ENCODE measurements at places on chromosomes 1 and 21.

DNA sequence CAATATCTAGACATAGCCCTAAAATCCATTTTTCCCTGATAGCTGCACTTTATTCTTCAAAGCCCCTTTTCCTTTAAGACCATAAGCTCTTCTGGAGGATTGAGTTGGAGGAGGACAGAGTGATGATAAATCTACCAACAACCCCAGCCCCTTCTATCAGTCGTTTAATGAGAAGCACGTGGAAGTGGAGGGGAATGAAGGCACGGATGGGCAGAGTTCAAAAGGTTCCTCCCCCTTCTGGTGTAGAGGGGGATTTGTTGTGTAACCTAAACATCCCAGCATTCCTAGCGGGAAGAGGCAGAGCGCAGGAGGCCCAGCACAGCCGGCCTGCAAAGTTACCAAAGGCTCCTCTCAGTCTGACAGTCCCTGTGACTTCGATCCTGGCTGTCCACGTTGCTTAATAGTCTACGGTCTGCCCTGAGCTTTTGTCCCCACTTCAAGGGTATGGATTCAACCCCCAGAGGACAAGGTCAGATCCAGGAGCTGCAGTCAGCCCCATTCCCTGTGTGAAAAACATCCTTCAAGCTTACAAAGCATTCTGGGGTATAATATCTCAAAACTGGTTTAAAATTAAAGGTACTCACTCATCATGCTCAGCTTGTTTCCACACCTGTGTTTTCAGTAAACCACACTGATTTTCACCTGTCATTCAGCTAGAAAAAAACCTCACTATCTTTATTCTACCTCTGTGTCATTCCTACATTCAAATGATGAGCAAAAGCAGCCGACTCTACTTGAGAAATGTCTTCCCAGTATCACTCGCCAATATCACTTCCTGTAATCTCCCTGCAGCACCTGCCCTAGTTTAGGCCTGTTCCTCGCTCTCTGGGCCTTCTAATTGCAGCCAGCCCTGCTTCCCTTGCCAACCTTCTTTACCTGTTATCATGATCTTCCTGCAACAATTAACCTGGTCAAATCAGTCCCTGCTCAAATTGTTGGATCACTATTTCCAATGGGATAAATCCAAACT lies 117.9 kb downstream of the PLPP3 start:
- no peak for DNase-seq

DNA sequence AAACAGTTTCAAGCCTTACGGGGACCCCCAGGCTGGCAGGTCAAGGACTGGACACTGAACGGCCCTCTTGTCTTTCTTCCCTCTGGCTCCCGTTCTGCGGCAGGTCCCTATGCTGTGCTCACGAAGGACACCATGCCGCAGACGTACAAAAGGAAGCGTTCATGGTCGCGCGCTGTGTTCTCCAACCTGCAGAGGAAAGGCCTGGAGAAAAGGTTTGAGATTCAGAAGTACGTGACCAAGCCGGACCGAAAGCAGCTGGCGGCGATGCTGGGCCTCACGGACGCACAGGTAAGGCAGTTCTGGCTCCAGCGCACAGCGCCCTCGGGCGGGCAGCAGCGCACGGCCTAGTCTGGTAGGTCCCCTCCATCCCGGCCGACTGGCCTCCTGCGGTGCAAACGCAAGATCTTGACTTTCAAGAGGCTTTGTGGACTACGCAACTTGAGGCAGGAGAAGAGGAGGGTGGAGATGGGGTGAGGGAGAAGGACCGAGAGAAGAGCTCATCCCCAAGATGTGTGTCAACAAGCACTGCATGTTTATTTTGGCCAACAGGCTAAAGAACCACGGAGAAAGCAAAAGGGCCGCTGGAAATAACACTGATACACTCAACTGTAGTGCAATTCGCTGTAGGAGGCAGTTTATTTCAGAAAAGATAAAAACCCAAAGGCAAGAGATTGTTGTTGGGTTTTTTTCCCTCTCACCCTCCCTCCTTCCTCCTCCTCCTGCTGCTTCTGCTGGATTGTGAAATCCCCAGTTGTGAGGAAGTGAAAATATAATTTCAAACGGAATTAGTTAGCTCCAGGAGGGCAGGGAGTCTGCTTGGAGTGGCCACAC lies 3.0 kb downstream of the HLX start:
- peak; percentile 38 for DNase-seq

GRCh38 chr1:166925810-166926478 lies 49.4 kb downstream of the ILDR2 start:
- peak; percentile 71 for DNase-seq

- DNase-seq, result no peak
Observed at GRCh38 chr1:193310564-193310963, 124.2 kb upstream of the B3GALT2 start.

DNA sequence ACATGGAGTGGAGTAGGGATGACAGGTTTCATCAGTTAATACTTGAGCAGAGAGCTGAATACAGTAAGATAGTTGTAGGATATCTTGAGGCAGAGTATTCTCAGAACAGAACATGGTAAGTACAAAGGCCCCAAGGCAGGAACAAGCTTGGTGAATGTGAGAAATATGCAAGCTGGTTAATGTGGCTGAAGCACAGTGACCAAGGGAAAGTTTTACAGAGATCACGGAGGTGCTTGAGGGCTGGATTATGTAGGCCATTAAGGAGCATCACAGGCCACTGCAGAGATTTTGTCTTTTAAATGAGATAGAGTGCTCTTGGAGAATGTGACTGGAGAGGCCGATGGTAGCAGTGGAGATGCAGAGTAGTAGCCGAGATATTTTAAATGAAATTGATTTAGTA lies 54.0 kb upstream of the BOLA1 start:
- no peak for DNase-seq

DNA sequence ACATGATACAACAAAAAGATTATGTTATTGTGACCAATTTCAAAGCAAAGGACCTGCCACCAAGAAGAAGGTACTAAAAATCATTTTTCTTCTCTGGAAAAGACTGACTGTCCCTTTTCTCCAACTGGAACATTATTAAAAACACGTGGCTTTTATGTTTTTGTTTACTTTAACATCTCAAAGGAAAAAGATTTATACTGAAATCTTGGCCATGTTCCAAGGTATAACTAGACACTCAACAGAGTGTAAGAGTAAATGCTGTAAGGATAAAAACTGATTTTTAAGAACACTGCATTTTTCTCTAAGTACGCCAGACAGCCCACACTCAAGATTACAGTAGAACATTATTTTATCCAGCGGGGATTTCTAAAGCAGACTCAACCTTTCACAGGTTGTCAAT lies 62.1 kb downstream of the BRWD1 start:
- no peak for DNase-seq

DNA sequence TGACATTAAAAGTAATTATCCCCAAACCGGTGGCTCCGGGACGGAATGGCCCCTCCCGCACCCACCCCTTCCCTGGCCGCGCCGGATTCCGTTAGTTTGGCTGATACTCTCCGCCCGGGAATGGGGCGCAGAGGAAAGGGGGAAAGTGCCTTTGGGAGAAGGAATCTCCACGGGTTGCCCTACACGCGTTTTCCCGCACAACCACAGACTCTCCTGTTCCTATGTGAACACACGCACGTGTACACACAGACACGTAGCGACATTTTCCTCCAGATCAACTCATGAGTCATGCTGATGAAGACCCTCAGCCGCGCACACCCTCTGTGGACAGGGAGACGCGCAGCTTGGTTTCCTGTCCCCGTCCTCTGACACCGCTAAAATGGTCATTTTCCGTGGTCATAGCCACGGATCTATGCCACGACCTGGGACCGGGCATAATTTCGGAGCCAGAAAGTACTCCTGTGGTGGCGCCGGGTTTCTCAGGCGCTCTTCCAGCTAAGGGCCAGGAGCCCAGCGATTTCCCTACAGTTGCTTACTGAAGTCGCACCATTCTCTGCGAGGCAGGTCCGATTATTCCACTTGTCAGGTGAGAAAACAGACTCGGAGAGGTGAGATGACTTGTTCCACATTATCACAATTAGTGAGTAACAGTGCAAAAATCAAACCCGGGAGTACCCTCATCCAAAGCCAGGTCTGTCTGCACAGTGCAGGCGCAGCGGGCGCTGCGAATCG lies 4.0 kb upstream of the DMRTA2 start:
- peak; percentile 16 for DNase-seq

- DNase-seq, result no peak
Observed at GRCh38 chr21:31530897-31531705, 128.4 kb upstream of the SOD1 start.

- no peak for DNase-seq
Observed at GRCh38 chr1:229374485-229374884, 31.6 kb upstream of the CCSAP start.

- DNase-seq, result no peak
Observed at GRCh38 chr1:116232989-116233514, 121.9 kb downstream of the MAB21L3 start.

- DNase-seq, result no peak
Observed at GRCh38 chr1:231460614-231461013, 38.5 kb upstream of the EGLN1 start.

- DNase-seq, result no peak
Observed at GRCh38 chr1:47853059-47853458, 144.1 kb downstream of the TRABD2B start.

DNA sequence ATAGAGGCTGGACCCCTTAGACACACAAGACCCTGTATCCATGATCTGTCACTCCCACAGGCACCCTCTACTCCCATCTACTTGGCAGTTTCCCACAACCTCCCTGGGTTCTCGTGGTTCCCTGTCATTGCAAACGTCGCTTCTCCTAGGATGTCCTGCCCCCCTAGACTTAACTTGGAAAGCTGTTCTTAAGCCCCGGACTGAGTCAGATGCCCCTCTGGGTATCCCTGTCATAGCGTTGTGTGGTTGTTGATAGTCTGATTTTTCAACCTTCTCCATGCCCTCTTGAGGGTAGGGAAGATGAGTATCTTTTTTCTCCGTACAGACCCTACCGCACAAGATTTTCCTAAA lies 11.8 kb downstream of the RCC1 start:
- no peak for DNase-seq

DNA sequence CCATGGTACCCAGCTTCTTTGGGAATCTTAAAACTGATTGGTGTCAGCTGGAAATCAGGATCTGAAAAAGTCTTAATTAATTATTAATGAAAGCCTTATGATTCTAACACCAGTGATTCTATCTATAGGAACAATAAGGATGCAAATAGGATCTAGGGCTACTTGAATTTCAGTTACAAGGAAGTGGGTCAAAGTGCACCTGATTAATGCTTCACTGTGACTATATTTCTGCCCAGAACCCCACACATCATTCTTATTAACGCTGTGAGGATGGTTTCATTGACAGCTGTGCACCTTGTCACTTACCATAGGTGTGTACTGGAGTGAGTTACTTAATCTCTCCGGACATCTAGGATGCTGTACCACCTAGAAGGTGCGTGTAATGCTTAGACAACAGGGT lies 99.8 kb upstream of the ETV3 start:
- DNase-seq, result no peak

GRCh38 chr1:217348960-217349664 lies 281.8 kb downstream of the GPATCH2 start:
- DNase-seq, result no peak

GRCh38 chr1:9426291-9426711 lies 113.0 kb upstream of the SLC25A33 start:
- DNase-seq, result no peak

- DNase-seq, result no peak
Observed at GRCh38 chr1:5856246-5856815, 135.9 kb downstream of the NPHP4 start.

DNA sequence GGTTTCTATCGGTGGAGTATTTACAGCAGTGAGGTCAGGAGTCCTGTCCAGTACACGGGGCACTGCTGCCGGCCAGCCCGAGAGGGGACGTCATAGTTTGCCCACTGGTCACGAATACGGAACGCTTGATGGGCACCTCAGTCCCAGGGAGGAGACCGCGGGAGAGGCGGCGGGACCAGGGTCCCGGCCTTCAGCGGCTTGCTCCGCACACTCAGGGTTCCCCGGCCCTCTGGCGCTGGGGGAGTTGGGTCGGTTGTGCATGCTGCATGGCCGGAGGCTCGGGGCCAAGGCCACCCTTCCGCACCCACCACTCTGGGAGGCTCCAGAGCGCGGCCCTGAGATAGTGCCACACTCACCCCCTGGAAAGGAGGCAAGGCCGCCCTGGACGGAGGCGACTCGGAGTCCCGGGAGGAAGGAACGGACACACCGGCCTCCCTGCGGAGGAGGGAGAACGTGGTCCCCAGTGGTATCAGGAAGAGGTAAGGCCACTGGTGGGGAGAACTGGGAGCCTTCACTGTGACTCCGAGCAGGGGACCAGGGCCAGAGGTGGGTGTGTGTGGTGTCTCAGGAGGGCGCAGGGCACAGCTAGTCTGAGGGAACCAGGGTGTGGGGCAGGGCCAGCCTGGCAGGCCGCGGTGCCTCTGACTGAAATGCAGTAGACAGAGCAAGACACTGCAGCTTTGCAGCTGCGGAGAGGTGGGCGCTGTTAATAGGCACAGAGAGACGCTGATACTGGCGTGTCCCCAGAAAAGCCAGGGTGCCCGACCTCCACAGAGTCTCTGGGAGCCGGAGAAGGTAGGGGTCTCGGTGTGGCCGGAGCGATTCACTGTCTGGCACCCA lies 28.6 kb upstream of the PRSS38 start:
- peak; percentile 34 for DNase-seq

DNA sequence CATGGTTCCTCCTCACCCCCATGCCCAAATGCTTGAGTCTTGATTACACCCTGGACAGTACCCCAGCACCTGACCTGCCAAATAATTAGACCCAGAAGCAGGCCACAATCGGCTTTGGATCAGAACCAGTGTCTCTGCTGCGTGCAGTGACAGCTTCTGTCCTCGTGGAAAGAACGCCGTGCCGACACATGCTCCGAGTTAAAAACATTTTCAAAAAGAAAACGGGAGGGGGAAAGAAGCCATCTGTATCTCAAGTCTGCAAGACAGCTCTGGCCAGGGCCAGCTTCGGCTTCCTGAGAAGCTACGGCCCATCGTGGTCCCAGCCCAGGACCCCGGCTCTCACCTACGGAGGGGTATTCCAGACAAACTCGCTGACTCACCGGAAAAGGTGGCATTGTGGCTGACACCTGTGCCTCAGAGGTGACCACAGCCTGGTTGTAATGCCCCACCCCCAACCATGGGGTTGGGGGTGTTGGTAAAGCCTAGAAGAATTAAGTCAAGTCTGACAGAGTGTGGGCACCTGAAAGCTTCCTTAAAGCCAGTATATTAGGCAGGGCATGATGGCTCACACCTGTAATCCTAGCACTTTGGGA lies 25.8 kb downstream of the SSBP3 start:
- no peak for DNase-seq

GRCh38 chr1:115727706-115728249 lies 40.7 kb downstream of the CASQ2 start:
- DNase-seq, result peak; percentile 63

- no peak for DNase-seq
Observed at GRCh38 chr1:203129501-203130231, 2.1 kb downstream of the ADORA1 start.

DNA sequence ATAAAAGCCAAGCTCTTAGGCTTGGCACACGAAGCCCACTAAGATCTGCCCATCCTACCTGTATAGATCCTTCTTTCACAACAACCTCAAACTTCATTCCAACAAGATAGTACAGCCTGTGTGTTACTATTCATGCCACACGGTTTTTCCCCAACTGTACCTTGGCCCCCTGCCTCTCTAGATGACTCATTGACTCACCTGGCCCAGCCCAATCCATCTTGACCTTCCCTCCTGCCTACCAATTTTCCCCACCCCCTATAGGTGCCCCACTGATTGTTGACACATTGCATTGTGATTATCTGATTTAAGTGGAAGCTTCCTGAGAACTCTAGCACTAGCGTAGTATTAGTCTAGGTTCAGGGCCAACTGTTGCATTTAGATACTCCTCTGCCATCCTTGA lies 2.0 kb upstream of the CD101 start:
- DNase-seq, result no peak
